ENCODE measurements at places on chromosomes 1 and 21.

GRCh38 chr1:94119306-94119705 lies 1.6 kb downstream of the ABCA4 start:
- no peak for DNase-seq

GRCh38 chr1:237556911-237557310 lies 333.8 kb downstream of the ZP4 start:
- no peak for DNase-seq

DNA sequence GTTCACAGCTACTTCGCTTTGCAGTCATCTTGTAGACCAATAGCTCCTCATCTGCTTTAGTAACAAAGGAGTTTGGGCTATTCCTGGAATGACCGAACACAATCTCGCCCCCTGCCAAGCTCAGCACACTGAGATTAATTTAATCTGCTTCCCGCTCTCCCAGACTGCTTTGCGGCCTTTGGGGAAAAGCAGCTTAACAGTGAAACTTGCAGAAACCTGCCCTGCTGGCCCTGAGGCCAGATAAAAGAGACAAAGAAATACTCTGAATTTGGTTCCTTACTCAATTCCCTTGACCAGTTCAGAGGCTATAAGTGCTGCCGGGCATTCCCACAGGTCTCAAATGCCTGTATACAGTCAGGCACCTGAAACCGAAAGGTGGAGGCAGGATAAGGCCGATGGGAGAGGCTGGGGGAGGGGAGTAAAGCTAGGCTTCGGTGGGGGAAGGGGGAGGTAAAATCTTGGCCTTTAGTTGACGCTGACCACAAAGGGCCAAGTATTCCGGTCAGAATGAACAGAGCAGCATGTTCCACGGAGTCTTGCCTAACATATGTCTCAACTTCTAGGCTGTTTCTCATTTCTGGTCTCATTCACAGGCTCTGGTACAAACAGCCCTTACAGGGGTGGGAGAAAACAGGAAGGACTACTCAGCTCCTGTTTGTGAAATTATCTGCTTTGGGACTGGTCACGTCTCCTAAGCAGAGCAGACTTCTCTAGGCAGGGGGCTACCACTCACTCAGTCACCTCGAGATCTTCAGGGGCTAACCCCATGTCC lies 17.7 kb upstream of the A3GALT2 start:
- DNase-seq = peak; percentile 82

DNA sequence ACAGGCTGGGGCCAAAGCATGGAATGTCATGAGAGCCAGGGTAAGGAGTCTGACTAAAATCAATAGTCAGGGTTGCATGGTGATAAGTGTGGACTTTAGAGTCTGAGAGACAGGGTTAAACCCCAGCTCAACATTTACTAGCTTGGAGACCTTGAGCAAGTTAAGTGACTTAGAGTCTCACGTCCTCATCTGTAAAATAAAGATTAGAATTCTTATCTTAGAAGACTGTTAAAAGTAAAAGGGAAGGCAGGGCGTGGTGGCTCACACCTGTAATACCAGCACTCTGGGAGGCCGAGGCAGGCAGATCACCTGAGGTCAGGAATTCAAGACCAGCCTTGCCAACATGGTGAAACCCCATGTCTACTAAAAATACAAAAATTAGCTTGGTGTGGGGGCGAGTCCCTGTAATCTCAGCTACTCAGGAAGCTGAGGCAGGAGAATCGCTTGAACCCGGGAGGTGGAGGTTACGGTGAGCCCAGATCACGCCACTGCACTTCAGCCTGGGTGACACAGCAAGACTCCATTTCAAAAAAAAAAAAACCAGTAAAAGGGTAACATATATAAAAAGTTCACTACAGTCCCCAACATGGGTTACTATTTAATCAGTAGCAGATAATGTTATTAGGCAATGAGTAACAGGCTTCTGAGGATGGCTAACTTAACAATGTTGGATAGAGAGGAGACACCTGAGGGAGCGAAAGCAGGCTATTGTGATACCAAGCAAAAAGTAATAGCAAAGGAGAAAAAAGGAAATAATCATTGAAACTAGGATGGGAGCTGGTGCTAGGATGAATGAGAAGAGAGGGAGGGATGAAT lies 20.8 kb downstream of the TMCO1 start:
- no peak for DNase-seq

- no peak for DNase-seq
Measured at GRCh38 chr1:96259399-96259798, 462.2 kb upstream of the PTBP2 start.

- no peak for DNase-seq
Measured at GRCh38 chr1:63782982-63783381, 9.2 kb downstream of the ROR1 start.

- no peak for DNase-seq
Measured at GRCh38 chr1:27994060-27994459, 34.3 kb downstream of the XKR8 start.

DNA sequence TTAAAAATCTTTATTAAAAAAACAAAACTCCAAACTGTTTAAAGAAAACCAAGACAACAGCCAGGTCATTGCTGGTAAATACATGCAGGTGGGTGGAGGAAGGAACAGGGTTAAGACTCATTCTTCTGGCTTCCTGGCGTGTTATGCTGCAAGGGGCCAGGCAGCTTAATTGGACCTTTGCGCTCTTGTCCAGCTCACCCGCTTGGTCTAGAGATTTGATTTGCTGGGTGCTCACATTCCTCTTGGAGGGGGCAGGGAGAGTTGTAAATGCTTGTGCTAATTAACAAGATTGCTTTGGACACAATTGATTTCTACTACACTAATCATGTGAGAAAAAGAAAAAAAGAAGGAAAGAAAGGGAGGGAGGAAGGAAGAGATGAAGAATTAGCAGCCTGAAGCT lies 10.5 kb downstream of the CEP104 start:
- DNase-seq = no peak

DNA sequence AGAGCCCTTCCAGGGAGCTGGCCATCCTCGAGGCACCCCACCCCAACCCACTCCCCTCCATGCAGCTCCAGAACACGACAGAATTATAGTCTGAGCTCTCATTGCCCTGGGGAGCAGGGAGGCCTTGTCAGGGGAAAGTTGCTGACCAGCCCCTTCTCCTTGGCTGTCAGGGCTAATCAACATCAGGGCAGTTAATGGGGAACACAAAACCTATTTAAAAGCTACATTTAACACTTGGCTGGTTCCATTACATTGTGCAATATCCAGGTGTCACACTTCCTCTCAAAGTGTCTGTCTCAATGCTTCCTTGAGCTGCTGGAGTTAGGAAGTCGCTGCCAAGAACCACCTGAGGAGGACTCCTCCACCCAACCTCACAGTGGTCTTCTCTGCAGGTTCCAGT lies 111.8 kb upstream of the GRIK3 start:
- DNase-seq = no peak

GRCh38 chr1:60223158-60223557 lies 149.6 kb upstream of the C1orf87 start:
- no peak for DNase-seq

GRCh38 chr1:36835017-36835695 lies 199.2 kb downstream of the GRIK3 start:
- DNase-seq = no peak

- DNase-seq = no peak
Measured at GRCh38 chr1:15777909-15778707, 19.5 kb downstream of the FBLIM1 start.

DNA sequence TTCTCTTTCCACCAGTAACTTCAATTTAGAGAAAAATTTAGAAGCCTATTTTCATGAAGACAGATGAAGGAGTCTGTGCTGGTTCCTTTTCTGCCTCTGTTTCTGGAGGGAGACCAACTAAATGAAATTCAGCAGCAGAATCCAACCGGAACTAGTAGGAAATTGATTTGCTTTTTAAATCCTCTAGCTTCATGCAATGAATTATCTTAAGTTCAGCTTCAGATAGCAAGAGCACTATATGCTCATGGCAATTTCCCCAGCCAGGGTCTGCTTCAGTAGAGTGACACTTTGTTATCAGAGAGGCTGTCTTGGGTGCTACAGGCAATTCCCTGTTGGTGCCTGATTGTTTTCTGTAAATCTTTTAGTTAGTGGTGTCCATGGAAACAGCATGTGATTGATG lies 189.7 kb downstream of the SLC35F3 start:
- no peak for DNase-seq

DNA sequence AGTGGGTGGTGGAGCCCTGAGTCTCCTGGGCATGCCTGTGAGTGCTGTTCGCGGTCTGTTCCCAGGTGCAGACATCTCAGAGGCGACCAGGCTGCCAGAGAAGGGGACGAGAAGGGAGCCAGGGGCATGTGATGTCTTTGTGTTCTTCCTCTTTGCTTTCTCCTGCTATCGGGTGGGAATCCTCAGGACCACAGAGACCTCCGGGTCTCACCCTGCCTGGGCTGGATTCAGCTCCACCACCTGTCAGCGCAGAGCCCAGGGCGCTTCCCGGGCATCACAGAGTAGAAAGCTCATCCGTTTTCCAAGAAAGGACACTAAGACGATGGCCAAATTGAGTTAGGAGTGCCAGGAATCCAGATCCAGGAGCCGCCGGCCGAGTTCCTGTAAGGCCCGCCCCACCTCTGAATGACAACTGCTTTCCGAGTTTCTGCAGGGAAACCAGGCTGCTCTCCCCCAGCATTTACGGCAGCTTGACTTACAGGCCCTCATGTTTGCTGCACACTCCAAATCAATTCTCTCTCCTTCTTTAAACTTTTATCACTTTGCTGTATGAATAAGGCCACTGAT lies 130.8 kb downstream of the CAMTA1 start:
- DNase-seq = no peak

DNA sequence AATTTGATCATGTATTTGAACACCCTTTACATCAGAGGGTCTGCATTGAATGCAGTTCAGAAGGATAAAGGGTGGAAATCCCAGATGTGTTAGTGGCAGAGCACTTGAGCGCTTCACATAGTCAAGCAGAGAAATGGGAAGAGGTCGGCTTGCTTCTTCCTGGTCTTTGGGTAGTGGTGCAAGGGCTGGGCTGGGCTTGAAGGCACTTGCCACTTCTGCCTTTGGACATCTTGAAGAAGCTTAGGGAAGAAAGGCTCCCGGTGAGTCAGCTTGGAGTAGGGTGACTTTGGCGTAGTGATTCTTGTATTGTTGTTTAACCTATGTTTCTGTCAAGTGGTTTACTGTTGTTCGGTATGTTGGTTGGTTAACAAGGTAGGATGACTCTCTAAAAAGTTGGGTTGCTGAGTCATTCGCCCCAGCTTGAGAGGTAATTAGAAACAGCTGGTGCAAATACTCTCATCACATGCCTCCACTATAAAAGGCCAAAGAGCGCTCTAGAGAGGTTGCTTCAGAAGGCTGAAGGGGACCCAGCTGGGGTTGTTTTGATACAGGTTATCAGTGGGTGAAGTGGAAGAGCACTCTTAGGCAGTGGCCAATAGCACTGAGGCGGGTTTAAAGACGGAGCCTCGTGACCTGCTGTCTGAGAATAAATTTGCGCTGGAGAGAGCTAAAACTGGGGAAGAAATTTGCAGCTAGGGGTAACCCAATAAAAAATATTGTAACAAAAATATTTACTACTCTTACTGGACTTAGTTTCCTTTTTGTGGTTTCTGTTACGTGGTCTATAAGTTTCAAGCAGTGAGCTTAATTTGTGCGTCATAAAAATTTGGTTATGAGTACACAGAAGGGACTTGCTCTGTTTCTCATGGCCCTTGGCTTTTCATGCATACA lies 1.4 kb downstream of the BACH1 start:
- DNase-seq = peak; percentile 79

DNA sequence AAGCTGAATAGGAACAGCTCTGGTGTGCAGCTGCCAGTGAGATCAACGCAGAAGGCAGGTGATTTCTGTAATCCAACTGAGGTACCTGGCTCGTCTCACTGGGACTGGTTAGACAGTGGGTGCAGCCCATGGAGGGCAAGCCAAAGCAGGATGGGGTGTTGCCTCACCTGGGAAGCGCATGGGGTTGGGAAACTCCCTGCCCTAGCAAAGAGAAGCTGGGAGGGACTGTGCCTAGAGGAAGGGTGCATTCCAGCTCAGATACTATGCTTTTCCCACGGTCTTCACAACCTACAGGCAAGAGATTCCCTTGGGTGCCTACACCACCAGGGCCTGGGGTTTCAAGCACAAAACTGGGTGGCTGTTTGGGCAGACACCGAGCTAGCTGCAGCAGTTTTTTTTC lies 183.2 kb downstream of the DNM3 start:
- DNase-seq = no peak

DNA sequence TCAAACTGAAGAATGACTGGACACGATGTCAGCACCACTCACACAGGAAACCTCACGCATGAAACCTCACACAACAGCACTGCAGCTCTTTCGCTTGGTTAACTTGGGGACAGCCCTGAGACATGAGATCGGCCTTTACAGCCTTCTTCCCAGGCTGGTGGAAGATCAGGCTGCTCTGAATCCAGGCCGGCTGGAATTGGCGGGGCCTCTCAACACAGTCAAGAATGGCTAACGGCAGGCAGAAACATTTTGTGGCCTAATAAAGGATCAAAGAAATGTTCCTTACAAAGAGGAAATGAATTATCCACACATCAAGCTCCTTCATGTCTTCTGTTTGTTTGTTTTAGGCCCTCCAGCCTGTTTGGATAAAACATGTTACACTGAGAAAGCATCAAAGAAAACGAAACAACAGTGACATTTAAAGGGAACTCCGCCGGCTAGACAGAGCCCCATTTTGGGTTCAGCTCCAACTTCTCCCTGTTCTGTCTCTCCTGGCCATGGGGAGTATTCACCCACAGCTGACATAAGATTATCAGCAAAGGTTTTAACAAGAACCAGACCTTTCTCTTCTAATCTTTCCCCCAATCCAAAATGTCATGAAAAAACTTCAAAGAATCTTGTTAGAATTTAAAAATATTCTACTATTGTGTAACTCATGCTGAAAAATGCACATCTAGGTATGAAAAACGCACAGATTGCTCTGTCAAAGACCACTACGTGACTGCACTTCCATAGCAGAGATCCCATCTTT lies 131.2 kb downstream of the SLC45A1 start:
- DNase-seq = no peak
